Osteocyte (in vitro differentiated cells): ENCODE measurements at places on chromosomes 12 and 14. TPM values are rescaled to one million over a fixed set of nuclear protein-coding genes. Genes with fewer than 3 reads are reported as not detected.

DNA sequence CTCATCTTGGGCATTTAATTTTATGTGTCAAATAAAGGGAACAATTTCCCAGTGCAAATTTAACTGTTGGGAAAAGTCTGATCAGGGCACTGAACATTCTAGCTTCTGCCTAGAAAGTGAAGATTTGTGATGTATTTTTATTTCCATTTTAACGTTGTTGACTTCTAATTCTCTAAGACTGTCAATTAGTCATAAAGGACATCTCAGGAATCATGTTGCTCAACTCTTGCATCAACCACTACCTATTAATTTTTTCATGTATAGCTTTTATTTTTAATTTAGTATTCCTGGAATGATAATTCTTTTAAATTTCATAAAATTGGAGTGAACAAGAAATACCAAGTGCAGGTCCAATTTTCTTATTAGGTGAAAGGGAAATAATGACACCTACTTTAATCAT lies 87.9 kb upstream of the METAP2 start:
- H3K27ac ChIP-seq: no peak overlapping the region
- no peak overlapping the region for H3K4me3 ChIP-seq
- peaks cover 24% of the 10 kb centered on the region for H3K27me3 ChIP-seq
- H3K36me3 ChIP-seq: no peaks in the 10 kb centered on the region

GRCh38 chr12:60112763-60113162 lies 516.9 kb downstream of the SLC16A7 start:
- no peaks in the 10 kb centered on the region for H3K4me1 ChIP-seq
- DNase-seq: no peak
- H3K27me3 ChIP-seq: no peaks in the 10 kb centered on the region
- no peak overlapping the region for H3K27ac ChIP-seq

GRCh38 chr14:101400830-101401229 lies 160.5 kb upstream of the DIO3 start:
- no peak for DNase-seq
- no peaks in the 10 kb centered on the region for H3K27me3 ChIP-seq
- H3K4me3 ChIP-seq: no peak overlapping the region
- no peak overlapping the region for H3K27ac ChIP-seq
- no peaks in the 10 kb centered on the region for H3K4me1 ChIP-seq

DNA sequence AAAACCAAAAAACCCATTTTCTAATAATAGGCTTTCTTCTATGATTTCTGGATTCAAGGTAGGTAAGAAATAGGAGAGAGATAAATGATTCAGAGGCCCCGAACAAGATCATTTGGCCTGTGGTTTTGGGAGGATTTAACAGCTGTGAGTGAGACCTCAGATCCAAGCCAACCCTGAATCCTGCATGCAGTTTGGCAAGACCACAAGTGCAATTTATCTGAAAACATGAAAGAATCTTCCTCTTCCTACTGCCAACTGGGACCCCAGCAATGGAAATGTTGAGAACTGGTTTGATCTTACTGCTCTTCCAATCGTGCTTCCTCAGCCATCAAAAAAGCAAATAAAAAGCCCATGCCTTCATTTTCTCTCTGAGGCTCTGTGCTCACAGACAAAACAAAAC lies 519.7 kb upstream of the TBX3 start:
- H3K36me3 ChIP-seq: no peaks in the 10 kb centered on the region
- H3K27me3 ChIP-seq: no peaks in the 10 kb centered on the region
- no peak for DNase-seq
- no peak overlapping the region for H3K27ac ChIP-seq

DNA sequence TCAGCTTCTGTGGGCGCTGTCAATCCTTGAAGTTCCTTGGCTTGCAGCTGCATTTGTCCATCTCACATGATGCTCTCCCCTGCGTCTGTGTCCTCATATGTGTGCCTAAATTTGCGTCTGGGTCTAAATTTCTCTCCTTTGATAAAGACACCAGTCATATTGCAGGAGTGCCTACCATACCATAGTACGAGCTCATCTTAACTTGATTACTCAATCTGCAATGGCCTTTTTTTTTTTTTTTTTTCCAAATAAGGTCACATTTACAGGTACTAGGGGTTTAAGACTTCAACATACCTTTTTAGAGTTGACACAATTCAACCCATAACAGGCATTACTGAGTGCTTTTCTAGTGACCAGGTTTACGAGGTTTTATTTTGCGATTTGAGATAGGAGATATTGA lies 233.3 kb upstream of the TBX3 start:
- H3K36me3 ChIP-seq: no peaks in the 10 kb centered on the region
- H3K4me3 ChIP-seq: no peak overlapping the region
- H3K27ac ChIP-seq: no peak overlapping the region
- no peaks in the 10 kb centered on the region for H3K27me3 ChIP-seq
- H3K4me1 ChIP-seq: peaks cover 24% of the 10 kb centered on the region

GRCh38 chr14:30214461-30215090 lies 286.9 kb upstream of the PRKD1 start:
- no peak overlapping the region for H3K4me3 ChIP-seq
- H3K27ac ChIP-seq: no peak overlapping the region
- H3K4me1 ChIP-seq: no peaks in the 10 kb centered on the region
- no peak for DNase-seq

- no peaks in the 10 kb centered on the region for H3K27me3 ChIP-seq
- no peaks in the 10 kb centered on the region for H3K36me3 ChIP-seq
- H3K27ac ChIP-seq: no peak overlapping the region
- H3K4me3 ChIP-seq: no peak overlapping the region
- DNase-seq: no peak
These were observed 50.5 kb downstream of the IRF2BPL start for GRCh38 chr14:76977793-76978720.

- no peak overlapping the region for H3K4me3 ChIP-seq
- DNase-seq: no peak
- no peak overlapping the region for H3K27ac ChIP-seq
These were observed 56.5 kb upstream of the BCAT1 start for GRCh38 chr12:25005376-25005775.

DNA sequence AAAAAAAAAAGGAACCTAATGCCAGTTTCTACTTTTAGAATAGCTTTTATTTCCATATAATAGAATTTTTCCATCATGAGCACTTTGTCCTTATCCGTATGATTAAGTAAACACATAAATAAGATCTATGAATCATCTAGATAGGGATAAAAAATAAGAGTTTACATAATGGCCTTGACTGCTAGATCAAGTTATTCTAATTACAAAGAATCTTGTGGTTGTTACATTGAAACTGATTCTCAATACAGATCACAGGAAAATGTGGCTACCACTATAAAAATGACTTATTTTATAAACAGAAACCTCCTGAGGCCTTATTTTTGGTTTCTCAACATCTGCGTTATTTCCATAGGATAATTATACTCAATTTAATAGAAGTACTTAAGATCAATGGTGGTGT lies 34.4 kb upstream of the NDUFA12 start:
- H3K4me3 ChIP-seq: no peak overlapping the region
- no peaks in the 10 kb centered on the region for H3K4me1 ChIP-seq
- DNase-seq: no peak
- H3K27ac ChIP-seq: no peak overlapping the region
- peaks cover 21% of the 10 kb centered on the region for H3K36me3 ChIP-seq

GRCh38 chr12:110556705-110557104 lies 26.4 kb downstream of the PPTC7 start:
- H3K4me3 ChIP-seq: no peak overlapping the region
- H3K27ac ChIP-seq: no peak overlapping the region
- H3K4me1 ChIP-seq: peaks cover 34% of the 10 kb centered on the region
- DNase-seq: no peak
- H3K27me3 ChIP-seq: no peaks in the 10 kb centered on the region

- H3K27me3 ChIP-seq: peaks cover 15% of the 10 kb centered on the region
- H3K36me3 ChIP-seq: no peaks in the 10 kb centered on the region
- no peak for DNase-seq
- H3K4me1 ChIP-seq: peaks cover 25% of the 10 kb centered on the region
- H3K4me3 ChIP-seq: no peak overlapping the region
These were observed 16.0 kb downstream of the LRTM2 start for GRCh38 chr12:1836241-1836803.

- no peak overlapping the region for H3K4me3 ChIP-seq
- DNase-seq: no peak
- peaks cover 19% of the 10 kb centered on the region for H3K4me1 ChIP-seq
- no peaks in the 10 kb centered on the region for H3K36me3 ChIP-seq
These were observed 327.5 kb upstream of the PDE3A start for GRCh38 chr12:20040831-20041230.

GRCh38 chr12:28025821-28026505 lies 53.4 kb upstream of the PTHLH start:
- H3K4me3 ChIP-seq: no peak overlapping the region
- no peak for DNase-seq
- no peaks in the 10 kb centered on the region for H3K27me3 ChIP-seq
- H3K4me1 ChIP-seq: peaks cover 19% of the 10 kb centered on the region
- H3K36me3 ChIP-seq: no peaks in the 10 kb centered on the region
- no peak overlapping the region for H3K27ac ChIP-seq

DNA sequence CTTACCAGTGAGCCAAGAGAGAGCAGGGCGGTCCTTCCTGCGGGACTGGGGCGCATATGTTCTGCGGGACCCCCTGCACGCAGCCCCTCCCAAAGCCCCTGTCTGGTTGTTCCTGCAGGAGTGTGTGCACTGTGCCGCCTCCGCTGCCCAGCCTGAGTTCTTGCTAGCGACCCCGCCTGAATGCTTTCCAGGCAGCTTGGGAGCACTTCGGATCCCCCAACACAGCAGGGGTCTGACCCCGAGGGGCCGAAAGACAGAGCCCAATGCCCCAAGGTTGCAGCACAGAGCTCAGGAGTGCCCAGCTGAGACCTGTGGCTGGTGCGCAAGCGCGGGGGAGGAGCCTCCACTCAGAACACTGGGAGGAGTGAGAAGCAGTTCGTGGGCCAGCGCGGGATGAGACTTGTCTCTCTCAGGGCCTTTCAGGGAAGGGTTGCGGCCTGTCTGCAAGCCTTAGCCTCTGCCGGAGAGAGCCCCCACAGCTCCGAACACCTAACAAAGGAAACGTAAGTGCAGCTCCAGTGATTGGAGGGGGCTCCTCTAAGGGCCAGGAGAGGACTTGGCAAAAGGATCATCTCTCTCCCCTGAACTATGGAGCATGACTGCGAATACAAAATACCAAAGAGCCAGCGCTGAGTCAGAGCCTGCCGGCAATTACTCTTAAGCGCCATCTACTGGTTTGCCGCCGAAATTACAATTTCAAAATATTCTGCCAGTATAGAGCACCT lies 50.5 kb downstream of the GTF2A1 start:
- DNase-seq: peak; percentile 94
- H3K27me3 ChIP-seq: no peaks in the 10 kb centered on the region
- peaks cover 6% of the 10 kb centered on the region for H3K36me3 ChIP-seq
- peak overlapping the region; percentile 89 for H3K4me3 ChIP-seq
- peak overlapping the region; percentile 99 for H3K27ac ChIP-seq

GRCh38 chr12:103887738-103888137 lies 42.5 kb upstream of the HSP90B1 start:
- peaks cover 2% of the 10 kb centered on the region for H3K36me3 ChIP-seq
- no peak for DNase-seq
- H3K27ac ChIP-seq: no peak overlapping the region
- peaks cover 5% of the 10 kb centered on the region for H3K4me1 ChIP-seq

DNA sequence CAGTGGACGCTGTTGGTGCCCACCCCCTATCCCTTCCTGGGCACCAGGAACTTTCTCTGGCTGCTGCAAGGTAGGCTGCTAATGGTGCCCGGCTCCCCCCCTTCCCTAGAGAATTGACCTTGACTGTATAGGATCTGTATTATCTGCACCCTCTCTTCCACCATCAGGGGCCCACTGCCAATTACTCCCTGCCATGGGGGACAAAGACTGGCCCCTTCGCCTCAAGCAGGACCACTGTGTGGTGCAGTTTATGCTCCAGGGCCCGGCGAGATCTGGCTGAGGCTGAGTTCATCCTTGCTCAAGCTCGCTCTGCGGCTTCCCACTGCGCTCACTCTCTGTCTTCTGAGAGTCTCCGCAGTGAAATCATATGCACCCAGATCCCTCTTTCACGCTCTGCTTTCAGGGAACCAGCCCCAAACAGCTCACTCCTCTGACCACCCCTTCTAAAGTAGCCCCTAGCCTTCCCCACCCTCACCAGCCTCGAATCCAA lies 95.2 kb downstream of the LGMN start:
- H3K4me1 ChIP-seq: no peaks in the 10 kb centered on the region
- DNase-seq: no peak
- H3K4me3 ChIP-seq: no peak overlapping the region
- no peaks in the 10 kb centered on the region for H3K27me3 ChIP-seq

DNA sequence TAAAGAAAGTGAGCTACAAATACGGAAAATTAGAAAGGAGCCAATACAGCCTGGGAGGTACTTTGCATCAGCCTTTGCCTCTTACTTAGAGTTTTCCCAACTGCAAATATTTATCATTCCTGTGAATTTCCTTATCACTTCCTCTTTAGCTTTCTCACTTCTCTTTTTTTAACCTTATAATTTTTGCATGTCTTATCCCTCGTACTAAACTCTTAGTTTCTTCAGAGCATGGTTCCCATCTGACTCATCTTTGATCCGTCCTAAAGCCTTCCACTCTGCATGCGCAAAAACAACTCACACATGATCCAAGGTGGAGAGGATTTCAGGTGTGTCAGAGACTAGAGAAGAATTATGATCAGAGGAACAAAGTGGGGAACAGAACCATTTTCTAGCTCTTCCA lies 9.6 kb upstream of the SNAPC1 start:
- no peaks in the 10 kb centered on the region for H3K27me3 ChIP-seq
- no peak for DNase-seq
- peaks cover 55% of the 10 kb centered on the region for H3K4me1 ChIP-seq
- no peak overlapping the region for H3K4me3 ChIP-seq

- DNase-seq: no peak
- H3K27me3 ChIP-seq: no peaks in the 10 kb centered on the region
- H3K36me3 ChIP-seq: peaks cover 46% of the 10 kb centered on the region
- peaks cover 11% of the 10 kb centered on the region for H3K4me1 ChIP-seq
- H3K4me3 ChIP-seq: no peak overlapping the region
These were observed 53.0 kb upstream of the CORO1C start for GRCh38 chr12:108784270-108784669.

GRCh38 chr14:104643306-104643705 lies 38.7 kb upstream of the TMEM179 start:
- H3K4me3 ChIP-seq: no peak overlapping the region
- no peak overlapping the region for H3K27ac ChIP-seq
- H3K27me3 ChIP-seq: peaks cover 22% of the 10 kb centered on the region
- DNase-seq: no peak
- peaks cover 3% of the 10 kb centered on the region for H3K36me3 ChIP-seq

DNA sequence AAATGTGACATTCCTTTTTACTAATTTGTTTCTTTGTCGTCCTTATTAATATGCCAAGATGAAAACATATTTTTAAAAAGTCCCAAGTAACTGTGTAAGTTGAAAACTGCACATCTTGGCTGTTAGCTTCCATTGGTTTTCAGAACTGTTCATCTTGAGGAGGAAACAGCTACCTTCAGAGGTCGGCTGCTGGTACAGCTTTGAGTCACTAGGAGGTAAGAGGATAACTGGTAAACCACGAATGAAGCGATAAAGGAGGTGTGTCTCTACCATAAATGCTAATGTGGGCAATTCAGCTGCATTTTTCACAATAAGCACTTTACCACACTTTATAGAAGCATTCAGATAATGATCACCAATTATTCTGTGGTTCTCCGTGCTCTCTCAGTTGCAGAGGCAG lies 137.5 kb upstream of the KRAS start:
- DNase-seq: no peak
- no peak overlapping the region for H3K4me3 ChIP-seq
- H3K27ac ChIP-seq: no peak overlapping the region
- H3K27me3 ChIP-seq: no peaks in the 10 kb centered on the region
- H3K4me1 ChIP-seq: peaks cover 14% of the 10 kb centered on the region

Gene KCNC2
- not detected in 2 replicates for total RNA-seq

Gene TMPRSS12
- total RNA-seq: not detected in 2 replicates

Gene TMEM229B
- total RNA-seq: 0.37 and 0.51 TPM in 2 replicates

Gene RPL10L
- total RNA-seq: not detected in 2 replicates

Gene FAM222A
- total RNA-seq: 1.2 and 1.5 TPM in 2 replicates

Gene MGAT4C
- total RNA-seq: 0.46 and 0.65 TPM in 2 replicates

Gene B4GALNT1
- total RNA-seq: 5.6 and 6.9 TPM in 2 replicates

Gene MYRFL
- 0.13 TPM in 1 of 2 replicates, not detected in the other for total RNA-seq

Gene PTCSC3
- total RNA-seq: not detected in 2 replicates

Gene LAG3
- total RNA-seq: 1.1 and 2.5 TPM in 2 replicates

Gene CABP1
- not detected in 2 replicates for total RNA-seq
